GM23248 (cell line): ENCODE measurements at places on chromosomes 1 and 21. TPM values are rescaled to one million over a fixed set of nuclear protein-coding genes. Genes with fewer than 3 reads are reported as not detected.

DNA sequence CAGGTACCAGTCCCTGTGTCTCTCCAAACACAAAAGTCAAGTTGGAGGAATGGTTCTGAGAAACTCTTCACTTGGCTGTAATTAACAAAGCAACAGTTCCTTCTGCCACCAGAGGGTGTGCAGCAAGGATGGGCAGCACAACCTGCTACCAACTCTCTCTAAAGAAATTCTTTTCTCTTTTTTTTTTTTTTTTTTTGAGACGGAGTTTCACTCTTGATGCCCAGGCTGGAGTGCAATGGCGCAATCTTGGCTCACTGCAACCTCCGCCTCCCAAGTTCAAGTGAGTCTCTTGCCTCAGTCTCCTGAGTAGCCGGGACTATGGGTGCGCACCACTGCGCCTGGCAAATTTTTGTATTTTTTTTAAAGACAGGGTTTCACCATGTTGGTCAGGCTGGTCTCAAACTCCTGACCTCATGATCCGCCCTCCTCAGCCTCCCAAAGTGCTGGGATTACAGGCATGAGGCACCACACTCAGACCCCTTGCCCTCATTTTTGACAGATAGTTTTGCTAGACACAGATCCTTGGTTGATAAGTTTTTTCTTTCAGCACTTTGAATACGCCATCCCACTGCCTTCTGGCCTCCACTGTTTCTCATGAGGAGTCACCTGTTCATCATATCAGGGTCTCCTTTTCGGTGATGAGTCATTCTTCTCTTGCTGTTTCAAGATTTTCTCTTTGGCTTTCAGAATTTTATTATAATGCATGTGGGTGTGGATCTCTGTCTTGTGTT, 12.1 kb upstream of the DEGS1 start:
- no peak overlapping the region for H3K4me3 ChIP-seq
- peaks cover 16% of the 10 kb centered on the region for H3K4me1 ChIP-seq
- no peaks in the 10 kb centered on the region for H3K27me3 ChIP-seq
- no peaks in the 10 kb centered on the region for H3K36me3 ChIP-seq
- peak; percentile 36 for DNase-seq

DNA sequence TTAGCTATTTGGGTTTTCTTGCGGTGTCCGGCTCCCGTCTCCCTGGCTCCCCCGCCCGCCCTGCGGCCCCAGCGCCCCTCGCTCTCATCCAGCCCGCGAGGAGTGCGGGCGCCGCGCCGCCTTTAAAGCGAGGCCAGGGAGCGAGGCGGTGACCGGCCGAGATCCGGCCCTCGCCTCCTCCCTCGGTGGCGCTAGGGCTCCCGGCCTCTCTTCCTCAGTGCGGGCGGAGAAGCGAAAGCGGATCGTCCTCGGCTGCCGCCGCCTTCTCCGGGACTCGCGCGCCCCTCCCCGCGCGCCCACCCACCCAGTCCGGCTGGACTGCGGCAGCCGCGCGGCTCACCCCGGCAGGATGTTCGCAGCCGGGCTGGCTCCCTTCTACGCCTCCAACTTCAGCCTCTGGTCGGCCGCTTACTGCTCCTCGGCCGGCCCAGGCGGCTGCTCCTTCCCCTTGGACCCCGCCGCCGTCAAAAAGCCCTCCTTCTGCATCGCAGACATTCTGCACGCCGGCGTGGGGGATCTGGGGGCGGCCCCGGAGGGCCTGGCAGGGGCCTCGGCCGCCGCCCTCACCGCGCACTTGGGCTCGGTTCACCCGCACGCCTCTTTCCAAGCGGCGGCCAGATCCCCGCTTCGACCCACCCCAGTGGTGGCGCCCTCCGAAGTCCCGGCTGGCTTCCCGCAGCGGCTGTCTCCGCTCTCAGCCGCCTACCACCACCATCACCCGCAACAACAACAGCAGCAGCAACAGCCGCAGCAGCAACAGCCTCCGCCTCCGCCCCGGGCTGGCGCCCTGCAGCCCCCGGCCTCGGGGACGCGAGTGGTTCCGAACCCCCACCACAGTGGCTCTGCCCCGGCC, 492 bp downstream of the HLX start:
- H3K36me3 ChIP-seq, result peaks cover 22% of the 10 kb centered on the region
- peak overlapping the region; percentile 96 for H3K4me3 ChIP-seq
- H3K27me3 ChIP-seq, result no peaks in the 10 kb centered on the region
- peak; percentile 85 for DNase-seq

- peak overlapping the region; percentile 46 for H3K4me3 ChIP-seq
- H3K27me3 ChIP-seq, result no peaks in the 10 kb centered on the region
- no peaks in the 10 kb centered on the region for H3K36me3 ChIP-seq
- H3K27ac ChIP-seq, result peak overlapping the region; percentile 94
- H3K4me1 ChIP-seq, result peaks cover 24% of the 10 kb centered on the region
These were observed 130.5 kb downstream of the TOMM20 start for GRCh38 chr1:234997896-234998741.

DNA sequence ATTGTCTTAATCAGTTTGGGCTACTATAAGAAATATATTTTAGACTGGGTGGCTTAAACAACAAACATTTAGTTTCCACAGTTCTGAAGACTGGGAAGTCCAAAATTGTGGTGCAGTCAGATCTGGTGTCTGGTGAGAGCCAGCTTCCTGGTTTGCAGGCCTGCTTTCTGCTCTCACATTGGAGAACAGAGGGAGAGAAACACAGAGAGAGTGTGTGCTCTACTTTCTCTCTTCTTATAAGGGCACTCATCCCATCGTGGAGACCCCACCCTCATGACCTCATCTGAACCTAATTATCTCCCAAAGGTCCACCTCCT, 4.1 kb downstream of the LEPR start:
- no peak for DNase-seq
- H3K36me3 ChIP-seq, result peaks cover 21% of the 10 kb centered on the region
- H3K4me3 ChIP-seq, result no peak overlapping the region
- H3K4me1 ChIP-seq, result peaks cover 48% of the 10 kb centered on the region
- H3K27ac ChIP-seq, result peak overlapping the region; percentile 87

The PIGR gene
- total RNA-seq, result not detected in 2 replicates

The OR10J1 gene
- not detected in 2 replicates for total RNA-seq

The PROX1 gene
- under 0.01 and 0.13 TPM in 2 replicates for total RNA-seq
